T-helper 2 cell (primary cell): ENCODE measurements at places on chromosomes 7 and 10.

GRCh38 chr10:105284476-105285215, 643.6 kb downstream of the SORCS3 start:
- DNase-seq, result no peak

DNA sequence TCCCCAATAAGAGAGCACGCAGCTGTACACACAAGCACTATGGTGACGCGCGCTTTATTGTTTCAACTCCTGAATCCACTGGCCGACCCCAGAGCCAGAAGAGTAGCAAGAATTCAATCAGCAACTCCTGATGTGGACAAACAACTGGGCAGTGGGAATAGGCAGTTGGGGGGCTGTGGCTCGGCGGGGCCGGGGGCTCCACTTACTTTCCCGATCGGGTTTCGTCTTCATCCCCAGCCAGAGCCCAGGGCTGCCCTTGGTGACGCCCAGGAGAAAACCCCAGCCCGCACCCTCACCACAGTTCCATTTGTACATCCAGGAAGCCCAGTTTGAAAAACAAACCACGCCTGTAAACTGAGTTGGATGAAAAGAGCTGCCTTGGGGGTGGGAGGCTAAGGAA, 38.7 kb downstream of the DAGLB start:
- no peak for DNase-seq

DNA sequence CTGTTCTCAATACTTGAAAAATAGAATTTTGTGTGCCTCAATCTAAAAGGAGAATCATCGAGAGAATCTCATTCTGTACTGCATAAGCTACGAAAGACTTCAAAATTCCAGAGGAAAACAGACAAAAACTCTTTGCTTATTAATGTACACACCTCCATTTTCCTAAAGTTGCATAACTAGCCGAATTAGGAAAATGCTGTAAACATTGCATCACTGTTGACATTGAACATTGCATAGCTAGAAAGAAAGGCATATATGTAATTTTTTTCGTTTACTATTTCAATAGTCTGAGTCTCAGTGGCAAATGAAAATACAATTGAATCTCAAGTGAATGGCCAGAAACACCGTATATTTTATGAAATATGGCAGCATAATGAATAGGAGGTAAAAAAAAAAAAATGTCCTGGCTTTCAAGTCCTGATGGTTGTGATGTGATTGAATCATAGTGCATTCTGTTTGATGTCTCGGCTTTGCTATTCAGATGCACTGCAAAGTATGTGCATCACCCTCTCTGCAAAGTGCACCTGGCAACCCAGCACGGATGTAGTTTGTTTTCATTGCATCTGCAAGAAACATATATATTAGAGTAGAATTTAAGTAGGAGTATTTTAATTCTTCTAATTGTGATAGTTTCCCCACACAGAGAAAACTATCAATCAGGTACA, 196.7 kb downstream of the VTI1A start:
- no peak for DNase-seq

DNA sequence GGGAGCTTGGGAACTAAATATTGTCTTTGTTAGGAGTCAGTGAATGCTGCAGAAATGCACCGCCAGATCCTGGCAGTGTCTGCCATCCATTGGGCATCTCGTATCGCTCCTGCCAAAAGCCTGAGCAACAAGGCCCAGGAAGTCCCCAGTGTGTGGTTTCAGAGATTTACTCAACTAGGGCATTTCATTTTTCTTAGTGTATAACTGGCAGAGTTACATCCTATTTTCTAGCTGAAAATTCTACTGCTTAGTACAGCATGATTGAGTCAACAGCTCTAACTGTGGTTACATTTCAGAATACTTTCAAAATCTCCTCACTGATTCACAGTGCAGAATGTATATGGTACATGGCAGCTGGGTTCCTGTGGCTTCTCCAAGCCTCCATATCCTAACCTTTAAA, 95.8 kb upstream of the CREB5 start:
- no peak for DNase-seq

DNA sequence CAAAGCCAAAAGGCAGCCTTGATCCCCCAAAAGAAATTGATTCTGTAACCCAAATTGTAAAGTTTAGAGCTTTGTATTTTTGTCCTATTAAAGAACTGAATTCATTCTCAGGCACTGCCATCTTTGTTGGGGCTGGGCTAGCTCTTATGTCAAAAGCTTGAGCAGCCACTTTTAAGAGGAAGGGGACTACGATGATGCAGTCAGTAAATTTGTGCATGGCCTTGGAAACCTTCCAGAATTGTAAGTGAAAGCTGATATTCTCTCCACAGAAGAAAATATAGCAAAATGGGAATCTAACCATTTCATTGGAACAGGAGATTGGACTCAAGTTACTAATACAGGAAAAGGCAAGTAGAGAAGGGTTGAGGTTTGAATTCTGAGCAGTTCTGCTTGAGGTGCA, 50.1 kb downstream of the RBM20 start:
- no peak for DNase-seq

- DNase-seq, result no peak
Measured at GRCh38 chr7:31957090-31957720, 113.0 kb downstream of the PDE1C start.

DNA sequence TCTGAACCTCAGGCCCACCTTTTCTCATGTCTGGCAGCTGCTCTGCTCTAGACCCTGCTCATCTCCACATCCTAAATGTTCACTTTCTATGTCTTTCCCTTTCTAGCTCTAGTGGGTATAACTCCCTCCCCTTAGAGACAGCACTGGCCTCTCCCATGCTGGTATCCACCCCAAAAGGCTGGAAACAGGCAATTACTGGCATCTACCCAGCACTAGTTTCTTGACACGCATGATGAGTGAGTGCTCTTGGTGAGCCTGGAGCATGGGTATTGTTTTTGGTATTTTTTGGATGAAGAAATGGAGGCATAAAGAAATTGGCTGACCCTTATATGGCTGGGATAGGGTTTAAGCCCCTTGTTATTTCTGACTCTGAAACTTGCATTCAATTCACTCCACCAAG, 156.0 kb downstream of the EGFR start:
- no peak for DNase-seq

- DNase-seq, result no peak
Measured at GRCh38 chr7:69907720-69908119, 309.4 kb downstream of the AUTS2 start.

- DNase-seq, result no peak
Measured at GRCh38 chr7:97845622-97846203, 26.5 kb downstream of the ASNS start.

- DNase-seq, result no peak
Measured at GRCh38 chr10:60236869-60237524, 152.7 kb downstream of the ANK3 start.

DNA sequence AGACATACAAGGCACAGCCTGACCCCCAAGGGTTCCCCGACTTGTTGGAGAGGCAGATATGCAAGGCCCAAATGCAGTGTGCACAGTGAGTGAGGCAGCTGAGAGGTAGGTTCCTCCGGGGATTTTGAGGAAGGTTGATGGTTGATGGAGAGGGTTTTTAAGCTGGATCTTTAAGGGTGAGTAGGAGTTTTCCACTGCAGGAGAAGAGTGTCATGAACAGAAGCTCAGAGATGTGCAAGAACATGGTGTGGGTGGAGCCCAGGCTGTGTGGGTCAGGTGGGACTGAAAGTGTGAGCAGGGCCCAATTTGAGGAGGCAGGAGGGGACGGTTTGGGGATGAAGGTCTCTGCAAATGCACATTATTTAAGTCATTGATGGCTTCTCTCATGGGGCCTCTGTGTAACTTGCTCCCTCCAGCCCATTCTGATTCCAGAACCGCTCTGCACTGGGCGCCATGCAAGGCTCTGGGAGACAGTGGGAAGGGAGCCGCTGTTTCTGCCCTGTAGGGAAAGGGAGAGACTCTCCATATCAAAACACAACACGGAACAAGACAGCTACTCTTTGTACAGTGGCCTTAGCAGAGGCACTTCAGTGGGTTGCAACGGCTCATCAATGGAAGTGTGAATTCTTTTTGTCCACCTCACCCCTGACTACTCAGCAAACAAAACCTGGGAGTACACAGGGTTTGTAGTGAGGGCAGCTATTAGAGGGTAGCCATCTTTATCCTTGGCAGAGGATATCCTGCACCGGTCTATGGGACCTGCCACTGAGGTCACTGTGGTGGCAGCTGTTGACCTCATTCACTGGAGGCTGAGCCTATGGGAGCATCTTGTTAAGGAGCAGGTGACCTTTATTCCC, 29.7 kb downstream of the RAMP3 start:
- DNase-seq, result no peak

- no peak for DNase-seq
Measured at GRCh38 chr7:127620406-127621233, 2.7 kb upstream of the PAX4 start.

DNA sequence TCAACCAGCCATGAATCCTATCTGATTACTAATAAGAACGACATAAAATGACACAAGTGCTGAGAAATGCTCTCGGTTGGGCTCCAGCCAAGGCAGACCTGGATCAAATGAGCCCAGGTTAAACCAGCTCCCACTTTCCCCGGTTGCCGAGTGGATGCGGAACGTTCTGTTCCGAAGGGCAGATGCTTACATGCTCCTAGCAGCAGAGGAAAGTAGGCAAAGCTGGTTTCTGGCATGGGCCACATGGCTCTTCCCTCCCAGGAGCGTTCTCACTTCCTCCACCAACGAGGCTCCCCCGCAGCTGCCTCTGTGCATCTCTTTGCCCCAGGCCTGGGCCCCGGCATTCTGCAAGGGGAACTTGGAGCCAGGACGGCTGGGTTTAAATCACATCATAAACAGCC, 61.8 kb upstream of the SDK1 start:
- no peak for DNase-seq
